Astrocyte (in vitro differentiated cells and primary cell): ENCODE measurements at places on chromosomes 2 and 18. TPM values are rescaled to one million over a fixed set of nuclear protein-coding genes. Genes with fewer than 3 reads are reported as not detected.

GRCh38 chr2:164823126-164823525 is 18.5 kb downstream of the COBLL1 start:
- no peak overlapping the region for H3K27ac ChIP-seq
- no peak for DNase-seq
- H3K4me1 ChIP-seq = no peaks in the 10 kb centered on the region
- no peaks in the 10 kb centered on the region for H3K27me3 ChIP-seq
- H3K36me3 ChIP-seq = no peaks in the 10 kb centered on the region

Gene TMEFF2
- 0.26 and 0.41 TPM in 2 replicates for total RNA-seq

DNA sequence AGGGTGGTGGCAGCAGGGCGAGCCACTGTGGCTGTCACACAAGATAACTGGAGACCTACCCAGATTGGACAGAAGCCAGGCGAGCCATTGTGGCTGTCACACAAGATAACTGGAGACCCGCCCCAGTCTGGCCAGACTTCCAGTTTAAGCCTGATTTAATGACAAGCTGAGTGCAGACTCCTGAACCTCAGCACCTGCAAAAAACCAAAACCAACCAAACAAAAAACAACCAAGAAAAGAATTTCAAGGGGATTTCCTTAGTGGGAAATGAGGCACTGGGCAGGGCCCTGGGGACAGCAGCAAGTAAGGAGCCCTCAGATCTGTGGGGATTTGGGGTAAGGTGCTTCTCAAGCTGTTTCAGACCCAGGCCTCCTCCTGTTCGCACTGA is 95.2 kb upstream of the BOD1L2 start:
- H3K27ac ChIP-seq = no peak overlapping the region
- no peaks in the 10 kb centered on the region for H3K27me3 ChIP-seq
- no peaks in the 10 kb centered on the region for H3K4me1 ChIP-seq
- no peak overlapping the region for H3K4me3 ChIP-seq

Gene CD207
- not detected in 2 replicates for total RNA-seq

DNA sequence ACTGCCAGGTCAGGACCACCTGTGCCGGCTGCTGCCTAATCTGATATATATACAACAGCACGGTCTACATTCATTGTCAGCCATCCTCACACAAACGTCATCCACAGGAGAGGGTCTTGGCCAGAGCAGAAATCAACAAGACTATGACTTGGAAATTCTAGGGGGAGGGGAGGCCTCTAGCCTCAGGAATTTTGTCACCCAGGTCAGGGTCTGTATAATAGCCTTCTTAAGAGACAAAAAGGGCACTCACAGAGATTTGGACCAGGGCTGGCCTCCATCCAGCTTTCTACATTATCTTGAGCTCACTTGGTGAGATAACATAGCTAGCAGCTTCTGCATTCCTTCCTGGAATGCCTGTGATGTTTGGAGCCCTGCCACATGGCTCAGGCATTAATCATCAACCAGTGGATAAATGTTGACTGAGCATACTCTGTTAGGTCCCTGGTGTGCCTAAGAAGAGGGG is 50.4 kb upstream of the CTIF start:
- H3K27me3 ChIP-seq = no peaks in the 10 kb centered on the region
- H3K27ac ChIP-seq = peak overlapping the region; percentile 23
- H3K4me1 ChIP-seq = peaks cover 25% of the 10 kb centered on the region
- no peak overlapping the region for H3K4me3 ChIP-seq
- H3K36me3 ChIP-seq = no peaks in the 10 kb centered on the region
- peak; percentile 95 for DNase-seq

DNA sequence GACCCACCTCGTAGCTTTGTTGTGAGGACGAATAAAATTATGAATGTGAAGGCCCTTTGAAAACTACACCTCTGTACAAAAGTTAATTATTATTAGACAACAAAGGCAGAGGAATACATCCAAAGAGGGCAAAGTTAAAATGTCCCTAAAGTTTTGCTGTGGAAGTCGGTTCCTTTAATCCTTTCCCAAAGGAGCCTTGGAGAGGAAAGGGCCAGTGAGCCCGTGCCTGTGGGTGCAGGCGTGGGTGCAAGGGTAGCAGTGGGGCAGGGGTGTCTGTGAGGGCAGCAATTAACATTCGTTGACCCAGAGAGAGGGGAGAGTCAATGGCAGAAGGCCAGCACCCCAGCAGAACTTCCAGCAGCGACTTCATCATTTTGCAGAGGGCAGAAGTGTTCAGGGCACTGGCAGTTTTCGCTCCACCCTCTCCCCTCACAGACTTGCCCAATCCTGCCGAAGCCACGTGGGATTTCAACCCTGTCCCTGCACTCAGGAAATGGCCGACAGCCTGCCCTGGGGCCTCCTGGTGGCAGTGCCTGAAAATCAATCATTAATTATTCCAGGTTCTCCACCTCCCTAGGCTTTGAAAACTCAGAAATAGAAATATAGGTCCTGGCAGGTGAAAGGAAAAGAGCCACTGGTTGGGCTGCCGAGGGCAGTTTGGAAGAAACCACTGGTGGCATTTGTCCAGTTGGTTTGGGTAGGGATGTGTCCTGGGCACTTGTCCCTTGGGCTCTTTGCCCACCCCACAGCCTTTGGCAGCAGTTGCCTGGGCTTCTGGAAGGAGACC is 4.2 kb upstream of the PAX8 start:
- no peaks in the 10 kb centered on the region for H3K36me3 ChIP-seq
- H3K27ac ChIP-seq = peak overlapping the region; percentile 96
- peak; percentile 25 for DNase-seq
- H3K27me3 ChIP-seq = peaks cover 2% of the 10 kb centered on the region

Gene RESP18
- total RNA-seq = not detected in 2 replicates

- H3K4me1 ChIP-seq = peaks cover 10% of the 10 kb centered on the region
- DNase-seq = peak; percentile 4
- H3K4me3 ChIP-seq = peak overlapping the region; percentile 95
- H3K27me3 ChIP-seq = no peaks in the 10 kb centered on the region
- peak overlapping the region; percentile 82 for H3K27ac ChIP-seq
- H3K36me3 ChIP-seq = no peaks in the 10 kb centered on the region
These were observed 918 bp downstream of the EIF5B start for GRCh38 chr2:99338029-99338585.

Gene FASTKD1
- total RNA-seq = 37.2 and 37.3 TPM in 2 replicates

DNA sequence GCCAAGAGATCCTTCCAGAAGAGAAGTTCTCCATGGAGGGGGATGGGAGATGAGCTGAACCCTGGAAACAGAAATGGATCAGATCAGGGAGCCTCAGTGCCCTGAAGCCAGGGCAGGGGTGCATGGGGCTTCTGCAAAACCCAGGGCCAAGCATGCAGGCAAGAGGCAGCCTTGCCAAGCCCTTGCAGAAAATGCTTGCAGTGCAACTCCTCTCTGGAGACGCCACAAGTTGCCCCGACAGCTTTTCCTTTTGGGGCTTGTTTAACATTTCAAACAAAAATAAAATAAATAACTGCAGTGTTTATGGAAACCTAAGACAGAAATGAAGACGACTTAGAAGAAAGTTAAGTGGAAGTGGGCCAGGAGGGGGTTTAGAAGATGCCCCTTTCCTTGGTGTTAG is 177.5 kb upstream of the TNP1 start:
- H3K27me3 ChIP-seq = peaks cover 2% of the 10 kb centered on the region
- no peak for DNase-seq
- no peaks in the 10 kb centered on the region for H3K4me1 ChIP-seq
- H3K27ac ChIP-seq = no peak overlapping the region
- no peaks in the 10 kb centered on the region for H3K36me3 ChIP-seq
- H3K4me3 ChIP-seq = no peak overlapping the region

GRCh38 chr2:29223851-29224692 is 108.9 kb downstream of the CLIP4 start:
- no peak overlapping the region for H3K27ac ChIP-seq
- H3K4me1 ChIP-seq = peaks cover 3% of the 10 kb centered on the region
- peak; percentile 69 for DNase-seq
- H3K4me3 ChIP-seq = no peak overlapping the region

Gene RGPD3
- total RNA-seq = 0.10 and 0.16 TPM in 2 replicates

- H3K36me3 ChIP-seq = no peaks in the 10 kb centered on the region
- no peak overlapping the region for H3K4me3 ChIP-seq
- DNase-seq = peak; percentile 64
- H3K27ac ChIP-seq = no peak overlapping the region
- peaks cover 4% of the 10 kb centered on the region for H3K4me1 ChIP-seq
These were observed 5.4 kb downstream of the MPPE1 start for GRCh38 chr18:11902522-11903292.

Gene OTOS
- total RNA-seq = not detected in 2 replicates

GRCh38 chr2:238875101-238875470 is 27.2 kb downstream of the TWIST2 start:
- DNase-seq = no peak
- H3K36me3 ChIP-seq = no peaks in the 10 kb centered on the region
- no peaks in the 10 kb centered on the region for H3K4me1 ChIP-seq

DNA sequence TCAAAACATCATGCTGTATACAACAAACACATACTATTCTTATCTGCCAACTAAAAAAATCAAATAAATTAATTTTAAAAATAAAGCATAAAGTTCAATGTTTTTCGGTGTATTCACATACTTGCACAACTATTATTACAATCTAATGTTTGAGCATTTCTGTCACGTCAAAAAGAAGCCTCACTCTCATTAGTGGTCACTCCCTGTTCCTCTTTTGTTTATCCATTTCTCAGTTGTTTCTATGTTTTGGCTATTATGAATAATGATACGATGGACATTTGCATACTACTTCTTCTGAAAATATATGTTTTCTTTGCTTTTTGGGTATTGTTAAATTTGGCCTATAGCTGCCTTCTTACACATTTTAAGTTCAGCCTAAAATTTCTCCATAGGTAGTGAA is 773.0 kb upstream of the HS6ST1 start:
- no peaks in the 10 kb centered on the region for H3K27me3 ChIP-seq
- no peak for DNase-seq
- H3K4me3 ChIP-seq = no peak overlapping the region
- no peaks in the 10 kb centered on the region for H3K4me1 ChIP-seq
- H3K27ac ChIP-seq = no peak overlapping the region

DNA sequence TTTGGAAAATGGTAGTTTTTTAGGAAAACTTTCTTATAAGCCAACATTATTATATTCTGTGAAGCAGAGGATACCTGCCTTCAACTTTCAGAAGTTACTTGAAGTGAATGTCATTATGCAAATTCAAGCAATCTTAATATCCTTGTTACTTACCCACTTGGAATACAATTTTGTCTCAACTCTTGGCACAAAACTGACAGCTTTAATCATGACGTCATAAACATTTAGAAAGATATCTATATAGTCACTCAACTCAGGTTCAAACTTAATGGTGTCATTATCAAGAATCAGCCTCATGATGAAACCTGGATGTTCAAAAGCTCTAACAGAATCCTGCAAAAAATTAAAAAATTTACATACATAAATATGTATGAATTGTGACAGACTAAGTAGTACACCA is 68.1 kb downstream of the DNAH7 start:
- H3K27ac ChIP-seq = no peak overlapping the region
- no peaks in the 10 kb centered on the region for H3K4me1 ChIP-seq
- DNase-seq = no peak
- H3K4me3 ChIP-seq = no peak overlapping the region
- H3K36me3 ChIP-seq = no peaks in the 10 kb centered on the region
- no peaks in the 10 kb centered on the region for H3K27me3 ChIP-seq

GRCh38 chr2:104866883-104867812 is 13.2 kb downstream of the POU3F3 start:
- DNase-seq = peak; percentile 6
- peaks cover 11% of the 10 kb centered on the region for H3K4me1 ChIP-seq
- no peak overlapping the region for H3K4me3 ChIP-seq
- peaks cover 39% of the 10 kb centered on the region for H3K27me3 ChIP-seq
- no peak overlapping the region for H3K27ac ChIP-seq

- peaks cover 8% of the 10 kb centered on the region for H3K4me1 ChIP-seq
- no peaks in the 10 kb centered on the region for H3K27me3 ChIP-seq
- DNase-seq = no peak
These were observed 466.0 kb upstream of the TNP1 start for GRCh38 chr2:217325816-217326215.

- H3K27me3 ChIP-seq = no peaks in the 10 kb centered on the region
- H3K36me3 ChIP-seq = no peaks in the 10 kb centered on the region
- H3K27ac ChIP-seq = peak overlapping the region; percentile 99
- DNase-seq = peak; percentile 30
- peak overlapping the region; percentile 74 for H3K4me3 ChIP-seq
These were observed 8.4 kb upstream of the NR4A2 start for GRCh38 chr2:156340804-156341451.

DNA sequence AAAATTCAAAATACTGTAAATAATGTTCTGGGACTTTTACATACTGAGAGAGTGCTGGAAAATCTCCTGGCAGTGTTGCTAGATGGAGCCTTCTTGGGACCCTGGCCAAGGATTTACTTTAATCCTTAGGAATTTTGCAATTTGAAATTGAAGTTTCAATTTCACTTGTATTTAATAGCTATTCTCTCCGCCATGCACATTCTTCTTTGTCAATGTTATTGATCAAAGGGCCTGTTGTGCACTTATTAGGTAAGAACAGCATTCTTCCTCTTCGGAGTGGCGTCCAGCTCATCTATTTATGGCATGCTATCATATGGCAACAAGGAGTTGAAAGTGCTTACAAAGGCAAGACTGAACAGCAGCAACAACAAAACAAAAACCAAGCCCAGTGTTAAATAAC is 40.1 kb upstream of the SOS1 start:
- H3K36me3 ChIP-seq = no peaks in the 10 kb centered on the region
- no peaks in the 10 kb centered on the region for H3K4me1 ChIP-seq
- no peak overlapping the region for H3K4me3 ChIP-seq
- no peaks in the 10 kb centered on the region for H3K27me3 ChIP-seq

DNA sequence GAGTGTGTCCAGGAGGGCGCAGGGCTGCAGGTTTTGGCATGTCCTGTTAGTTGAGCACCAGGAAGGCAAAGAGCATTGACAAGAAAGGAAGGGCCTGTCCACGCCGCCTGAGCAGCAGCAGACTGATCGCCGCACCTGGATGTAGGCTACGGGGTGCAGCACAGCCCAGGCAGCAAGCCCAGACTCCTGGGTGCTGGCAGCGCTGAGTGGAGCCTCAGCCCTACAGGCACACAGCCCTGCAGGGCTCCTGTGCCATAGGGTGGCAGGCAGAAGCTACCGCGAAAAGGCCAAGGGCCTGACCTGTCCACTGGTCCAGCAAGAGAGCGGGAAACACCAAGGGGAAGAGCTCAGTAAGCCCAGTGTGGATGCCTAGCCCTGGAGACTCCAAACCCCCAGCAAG is 198.0 kb downstream of the HDAC4 start:
- no peak overlapping the region for H3K27ac ChIP-seq
- no peak overlapping the region for H3K4me3 ChIP-seq
- H3K36me3 ChIP-seq = no peaks in the 10 kb centered on the region

DNA sequence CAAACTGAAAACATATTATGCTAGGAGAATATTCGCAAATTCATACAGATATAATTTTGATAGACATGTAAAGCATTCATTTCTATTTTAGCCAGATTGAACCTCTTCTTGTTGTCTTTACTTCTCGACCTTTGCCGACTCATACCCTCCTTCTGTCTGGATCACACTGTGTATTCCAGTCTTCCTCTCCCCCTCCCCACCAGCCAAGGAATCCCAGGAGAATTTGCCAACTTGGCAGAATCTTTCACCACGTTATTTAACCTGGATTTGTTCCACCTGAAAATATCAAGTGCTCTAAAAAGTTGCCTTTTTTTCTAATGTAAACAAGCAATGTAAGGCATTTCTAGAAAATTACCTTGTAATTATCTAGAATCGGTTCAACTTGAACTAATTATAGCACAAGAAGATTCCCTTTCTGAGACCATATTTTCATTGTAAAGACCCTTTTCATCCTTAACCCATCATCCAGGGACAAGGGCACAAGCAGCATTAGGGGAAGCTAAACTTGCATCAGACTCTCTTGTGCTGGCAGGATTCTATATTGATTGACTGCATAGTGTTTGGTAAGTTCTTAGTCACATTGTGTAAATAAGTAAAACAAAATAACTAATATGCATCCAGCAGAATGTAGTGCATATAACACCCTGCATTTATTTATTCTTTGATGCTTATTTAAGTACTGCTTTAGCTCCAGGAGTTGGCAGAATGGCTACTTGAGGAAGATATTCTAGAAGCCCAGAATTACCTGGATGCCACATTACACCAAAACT is 1328.7 kb upstream of the NXPH2 start:
- H3K27me3 ChIP-seq = no peaks in the 10 kb centered on the region
- H3K4me3 ChIP-seq = no peak overlapping the region
- no peaks in the 10 kb centered on the region for H3K4me1 ChIP-seq
- H3K27ac ChIP-seq = no peak overlapping the region
- no peaks in the 10 kb centered on the region for H3K36me3 ChIP-seq
